ENCODE measurements at places on chromosomes 5 and 9.

- DNase-seq = no peak
Measured at GRCh38 chr5:178387856-178388190, 155.2 kb upstream of the PHYKPL start.

- DNase-seq = no peak
Measured at GRCh38 chr5:61697809-61698558, 365.9 kb downstream of the ZSWIM6 start.

- DNase-seq = no peak
Measured at GRCh38 chr9:13810510-13810909, 503.4 kb downstream of the NFIB start.

DNA sequence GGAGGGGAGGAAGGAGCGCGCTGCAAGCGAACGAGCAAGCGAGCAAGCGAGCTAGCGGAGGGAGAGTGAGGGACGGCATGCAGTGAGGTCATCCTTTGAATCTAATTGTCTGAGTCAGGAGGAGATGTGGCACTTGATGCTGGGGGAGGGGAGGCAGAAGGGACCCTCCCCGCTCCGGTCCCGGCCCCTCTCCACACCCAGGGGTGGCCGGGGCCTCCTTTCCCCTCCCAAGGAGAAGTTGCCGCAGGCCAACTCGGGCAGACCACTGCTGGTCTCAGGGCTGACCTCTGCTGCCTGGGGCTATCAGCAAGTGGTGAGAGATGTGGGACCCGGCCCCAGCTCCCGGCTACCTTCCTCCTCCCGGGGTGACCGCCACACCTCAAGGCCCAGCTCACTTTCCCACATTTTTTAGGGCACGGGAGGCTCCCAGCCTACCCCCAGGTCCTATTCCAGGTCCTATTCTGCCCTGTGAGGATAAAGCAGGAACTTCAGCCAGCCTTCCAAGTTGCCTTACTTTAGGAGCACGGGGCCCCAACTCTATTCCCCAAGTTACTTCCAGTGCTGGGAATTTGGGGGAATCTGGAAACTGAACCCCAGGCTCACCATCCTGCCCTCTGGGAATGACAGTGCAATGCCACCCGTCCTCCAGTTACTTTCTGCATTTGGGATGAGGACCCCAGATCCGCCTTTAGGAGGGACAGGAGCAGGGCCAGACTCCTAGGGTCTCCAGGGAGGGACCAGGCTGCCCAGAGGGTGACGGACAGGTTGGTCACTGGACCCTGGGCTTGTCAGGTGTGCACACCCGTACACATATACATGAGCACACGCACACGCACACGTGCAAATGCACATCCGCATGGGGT, 11.1 kb downstream of the CNTFR start:
- DNase-seq = no peak

DNA sequence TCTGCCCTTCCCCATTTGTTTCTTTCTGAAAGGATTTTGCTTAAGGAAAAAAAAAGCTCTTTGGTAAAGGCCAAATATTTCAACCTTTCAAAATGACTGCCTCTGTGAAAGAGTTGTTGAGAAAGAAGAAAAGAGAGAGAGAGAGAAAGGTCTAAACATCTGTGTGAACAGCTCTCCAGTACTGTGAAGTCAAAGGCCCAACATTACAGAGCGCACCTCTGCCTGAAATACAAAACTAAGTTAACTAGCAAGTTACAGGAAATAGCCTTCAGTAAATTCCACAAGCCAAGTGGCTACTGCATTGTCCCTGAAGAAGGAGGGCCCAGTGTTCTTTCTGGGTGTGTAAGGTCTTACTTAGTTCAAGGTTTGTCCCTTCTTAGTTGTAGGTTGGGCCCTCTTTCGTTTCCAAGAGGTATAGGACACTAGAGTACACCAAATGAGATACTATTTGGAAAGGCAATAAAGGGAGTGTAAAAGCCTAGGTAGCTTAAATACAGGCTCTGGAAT, 104.4 kb downstream of the THBS4 start:
- no peak for DNase-seq

GRCh38 chr9:129420721-129421120, 200.2 kb downstream of the C9orf50 start:
- no peak for DNase-seq

DNA sequence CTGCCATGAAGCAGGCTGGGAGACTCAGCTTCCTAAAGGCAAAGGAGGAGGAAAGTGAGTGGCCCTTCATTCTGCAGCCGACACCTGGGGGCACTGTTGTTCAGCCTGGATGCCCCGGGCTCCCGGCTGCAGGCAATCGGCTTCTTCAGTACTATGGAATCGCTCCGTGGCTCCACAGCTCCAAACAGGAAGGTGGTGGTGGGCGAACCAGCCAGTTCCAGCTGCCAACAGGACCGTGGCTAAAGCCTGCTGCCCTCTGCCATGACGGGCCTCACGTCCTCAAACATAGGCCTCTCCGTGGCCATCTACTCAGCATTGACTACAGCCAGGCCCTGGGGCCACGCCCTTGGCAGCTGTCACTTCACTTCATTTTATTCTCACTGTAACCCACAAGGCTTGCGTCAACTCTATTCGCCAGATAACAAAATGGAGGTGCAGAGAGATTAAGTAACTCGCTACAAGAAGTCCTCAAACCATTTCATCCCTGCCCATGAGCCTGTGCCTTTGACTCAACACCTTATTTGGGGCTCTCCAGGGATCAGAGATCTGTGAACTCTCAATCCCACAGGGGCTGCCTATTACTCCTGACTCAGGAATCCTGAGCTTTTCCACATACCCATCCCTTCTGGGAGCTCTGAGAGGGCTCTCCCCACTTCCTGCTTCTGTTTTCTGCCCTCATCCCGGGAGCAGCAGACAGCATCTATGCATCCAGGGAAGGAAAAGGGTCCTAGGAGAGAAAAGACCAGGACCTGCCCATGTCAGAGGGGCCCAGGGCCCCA, 38.0 kb downstream of the PAX5 start:
- DNase-seq = peak; percentile 29

- no peak for DNase-seq
Measured at GRCh38 chr5:22070186-22070728, 782.9 kb downstream of the CDH12 start.

- no peak for DNase-seq
Measured at GRCh38 chr5:167888393-167888792, 403.1 kb upstream of the WWC1 start.

GRCh38 chr5:94618029-94618492, 343 bp downstream of the KIAA0825 start:
- no peak for DNase-seq

GRCh38 chr5:30390095-30390494, 803.4 kb upstream of the CDH6 start:
- DNase-seq = no peak

- no peak for DNase-seq
Measured at GRCh38 chr9:117000196-117000723, 313.2 kb downstream of the TRIM32 start.

DNA sequence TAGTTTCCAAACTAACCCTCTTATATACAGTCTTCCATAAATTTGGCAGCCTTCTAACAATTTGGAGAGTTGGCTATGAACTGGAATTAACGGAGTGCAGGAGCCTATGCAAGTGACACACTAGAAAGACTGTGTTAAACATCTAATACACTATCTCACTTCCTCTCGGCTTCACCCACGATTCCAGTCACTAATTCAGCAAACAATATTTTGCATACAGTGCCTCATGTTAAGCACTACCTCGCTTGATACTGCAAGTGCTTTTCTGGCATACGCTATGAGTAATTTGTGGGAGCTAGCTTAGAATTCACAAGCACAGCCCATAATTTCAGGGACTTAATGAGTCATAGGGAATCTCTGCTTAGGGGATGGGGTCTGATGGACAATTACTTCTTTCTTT, 102.5 kb downstream of the ST8SIA4 start:
- no peak for DNase-seq

DNA sequence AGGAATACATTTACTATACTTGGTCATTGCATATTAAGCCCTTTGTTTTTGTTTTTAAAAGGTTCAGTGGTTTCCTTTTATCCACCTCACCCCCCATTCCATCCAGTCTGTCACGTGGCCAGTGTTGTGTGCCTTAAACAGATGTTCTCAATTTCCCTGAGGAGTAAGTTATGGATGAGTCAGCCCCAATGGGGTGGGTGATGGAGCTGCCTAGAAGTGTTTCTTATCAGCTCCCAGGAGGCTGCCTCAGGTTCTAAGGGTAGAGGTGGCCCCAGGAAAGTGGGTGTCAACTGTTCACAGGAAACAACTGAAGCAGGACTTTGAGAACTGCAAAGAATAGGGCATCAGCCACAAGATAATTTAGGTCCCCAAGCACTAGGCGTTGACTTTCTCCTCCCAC, 41.1 kb downstream of the ACTBL2 start:
- no peak for DNase-seq

DNA sequence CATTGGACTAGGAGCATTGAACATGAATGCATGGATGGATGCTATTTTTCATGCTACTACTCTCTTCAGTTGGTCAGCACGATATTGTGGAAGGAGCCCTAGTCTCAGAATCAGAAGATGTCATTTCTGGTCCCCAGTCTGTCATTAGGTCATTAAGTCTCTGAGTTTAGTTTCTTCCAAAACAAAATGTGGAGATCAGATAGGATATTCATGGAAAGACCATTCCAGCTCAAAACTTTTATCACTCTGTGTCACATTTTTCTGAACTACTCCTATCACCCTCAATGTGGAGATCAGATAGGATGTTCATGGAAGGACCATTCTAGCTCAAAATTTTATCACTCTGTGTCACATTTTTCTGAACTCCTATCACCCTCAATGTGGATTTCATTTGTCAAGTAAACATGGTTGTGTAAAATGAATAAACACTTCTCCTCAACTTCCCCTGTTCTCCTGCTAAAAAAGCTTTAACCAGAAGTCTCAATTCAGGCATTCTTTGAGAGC, 296.8 kb downstream of the MRPS30 start:
- no peak for DNase-seq

DNA sequence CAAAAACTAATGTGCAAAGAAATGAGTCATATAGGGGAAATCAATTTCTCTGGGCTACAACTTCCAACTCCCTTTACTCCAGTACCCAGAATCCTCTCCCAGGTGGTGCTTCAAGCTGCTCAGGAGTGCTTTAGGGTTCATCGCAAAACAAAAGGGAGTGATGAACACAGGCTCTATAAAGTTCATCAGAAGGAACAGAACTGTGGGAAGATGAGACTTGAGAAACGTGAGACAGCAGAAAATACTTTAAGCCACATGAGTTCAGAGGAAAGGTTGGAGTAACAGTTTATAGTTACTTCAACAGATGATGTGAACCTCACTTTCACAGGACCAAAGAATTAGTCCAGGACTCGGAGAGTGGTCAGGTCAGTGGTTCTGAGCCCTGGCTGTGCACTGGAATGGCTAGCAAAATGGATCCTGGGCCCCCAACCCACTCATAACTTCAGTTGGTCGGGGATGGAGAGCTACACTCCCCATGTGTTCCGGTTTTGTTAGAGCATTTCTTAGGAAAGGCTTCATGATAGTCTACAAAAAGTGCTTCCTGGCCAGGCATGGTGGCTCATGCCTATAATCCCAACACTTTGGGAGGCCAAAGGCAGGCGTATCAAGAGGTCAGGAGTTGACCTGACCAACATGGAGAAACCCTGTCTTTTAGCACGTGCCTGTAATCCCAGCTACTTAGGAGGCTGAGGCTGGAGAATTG, 4.3 kb downstream of the RPL12 start:
- DNase-seq = no peak

DNA sequence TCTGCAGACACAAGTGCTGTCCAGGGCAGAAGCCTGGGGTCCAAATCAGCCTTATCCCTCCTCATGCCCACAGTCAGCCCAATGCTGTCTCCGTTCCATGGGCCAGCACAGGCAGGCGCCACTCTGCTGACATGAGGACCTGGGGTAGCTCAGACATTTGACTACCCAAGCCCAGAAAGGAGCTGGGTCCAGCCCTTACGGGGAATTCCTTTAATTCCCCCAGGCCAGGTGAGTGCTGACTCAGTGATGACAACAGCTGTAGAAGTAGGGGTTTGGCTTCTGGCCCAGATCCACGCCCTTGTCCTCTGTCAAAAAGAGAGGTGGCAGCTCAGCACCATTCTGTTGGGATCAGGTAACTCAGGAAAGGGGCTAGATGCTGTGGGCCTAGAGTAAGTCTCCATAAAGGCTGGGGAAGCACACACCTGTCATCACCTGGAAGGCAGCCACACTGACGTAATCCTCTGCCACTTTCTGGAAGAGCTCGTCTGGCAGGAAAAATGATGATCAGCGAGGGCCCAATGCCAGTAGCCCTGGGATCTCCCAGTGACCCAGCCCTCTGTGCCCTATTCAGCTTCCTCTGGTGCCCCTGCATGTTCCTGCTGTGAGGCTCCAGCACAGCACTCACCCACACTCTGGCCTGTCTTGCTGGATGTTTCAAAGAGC, 1.9 kb downstream of the RAB24 start:
- no peak for DNase-seq

DNA sequence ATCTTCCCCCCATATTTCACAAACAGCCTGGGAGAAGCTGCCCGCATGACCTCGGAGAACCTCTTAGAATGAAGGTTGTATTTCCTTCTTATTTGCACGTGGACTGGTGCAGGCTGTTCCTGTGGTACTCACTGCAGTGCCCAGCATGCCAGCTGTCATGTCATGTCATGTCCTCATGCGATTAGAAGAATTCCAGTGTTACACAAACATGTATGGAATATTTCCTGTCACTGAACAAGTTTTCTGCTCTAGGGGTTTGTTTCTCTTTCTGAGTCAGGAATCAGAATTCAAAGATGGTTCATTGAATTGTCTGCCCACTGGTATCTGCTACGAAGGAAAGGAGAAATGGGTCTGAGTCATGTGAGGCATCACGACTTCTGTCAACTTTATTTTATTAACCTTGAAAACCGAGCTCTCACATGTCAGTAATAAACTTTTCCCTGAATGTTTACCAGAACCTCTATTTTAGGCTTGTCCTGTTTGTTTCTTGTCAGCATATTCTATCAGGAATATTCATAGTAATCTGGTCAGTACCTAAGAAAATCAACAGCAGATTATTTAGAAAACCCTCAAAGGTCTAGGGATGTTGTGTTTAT, 415.6 kb downstream of the GADD45G start:
- no peak for DNase-seq

GRCh38 chr5:133526368-133526767, 86.0 kb downstream of the FSTL4 start:
- DNase-seq = no peak

GRCh38 chr9:89841456-89841855, 236.6 kb downstream of the GADD45G start:
- DNase-seq = no peak

GRCh38 chr5:172511952-172512351, 57.6 kb upstream of the SH3PXD2B start:
- DNase-seq = no peak

GRCh38 chr9:35510754-35511428, 21.0 kb downstream of the RUSC2 start:
- DNase-seq = no peak

GRCh38 chr9:116741086-116741740, 54.1 kb downstream of the TRIM32 start:
- DNase-seq = no peak

- no peak for DNase-seq
Measured at GRCh38 chr9:35981699-35982098, 23.7 kb upstream of the OR2S2 start.

Measured in activated T-helper 1 cell treated with Interleukin-2 at 50 U/mL for 16 hours (primary cell).